ENCODE measurements at places on chromosomes 5 and 9.

DNA sequence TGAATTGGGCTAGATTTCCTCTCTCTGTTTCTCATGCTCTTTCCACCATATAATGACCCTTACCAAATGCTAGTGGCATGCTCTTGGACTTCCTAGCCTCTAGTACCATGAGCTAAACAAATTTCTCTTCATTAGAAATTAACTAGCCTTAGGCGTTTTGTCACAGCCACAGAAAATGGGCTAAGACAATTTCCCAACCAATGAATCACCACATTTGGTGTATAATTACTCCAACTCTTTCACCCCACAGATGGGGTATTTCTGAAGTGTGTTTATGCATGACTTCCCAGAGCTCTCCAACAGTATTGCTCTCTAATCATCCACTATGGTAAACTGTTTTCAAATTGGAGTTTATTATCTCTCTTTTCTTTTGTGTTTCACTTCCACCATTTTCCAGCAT is 1041.1 kb upstream of the COX7C start:
- no peak for DNase-seq

DNA sequence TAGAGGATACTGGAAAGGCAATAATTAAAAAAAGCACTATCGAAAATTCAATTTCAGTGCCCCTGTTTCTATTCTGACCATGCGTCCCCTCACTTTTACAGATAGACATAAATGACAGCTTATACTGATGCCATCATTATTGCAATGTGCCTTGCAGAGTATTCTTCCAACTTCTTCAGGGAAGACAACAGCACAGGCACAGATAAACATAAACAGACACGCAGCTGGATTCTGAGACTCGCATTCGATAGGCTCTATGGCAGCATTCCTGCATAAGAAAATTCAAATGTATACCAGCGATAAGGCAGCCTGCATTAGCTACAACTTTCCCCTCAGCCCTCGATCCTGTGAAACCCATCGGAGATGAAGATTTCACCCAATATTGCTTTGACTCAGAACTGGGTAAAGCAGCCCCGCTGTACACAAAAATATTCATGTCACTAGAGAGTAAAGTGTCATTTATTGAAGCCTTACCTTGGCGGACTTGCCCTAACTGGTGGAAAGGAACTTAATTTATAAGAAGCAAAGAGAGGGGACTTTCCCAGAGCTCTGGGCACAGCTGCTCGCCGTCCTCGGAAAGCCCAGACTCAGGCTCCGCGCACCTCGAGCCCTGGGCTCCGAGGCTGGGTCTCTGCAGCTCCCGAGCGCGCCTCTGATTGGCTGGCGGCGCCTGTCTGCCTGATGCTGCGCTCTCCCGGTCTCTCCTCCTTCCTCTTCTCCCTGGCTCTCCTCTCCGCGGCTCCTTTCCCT is at the start of gene CDH18:
CDH18 (minus strand) TSS at position 589 of the 750 bp plus-strand sequence. CDS start 149,214 bp downstream, outside the sequence.
- peak; percentile 67 for DNase-seq

- no peak for DNase-seq
Measured at GRCh38 chr9:29322240-29322639, 1749.0 kb upstream of the C9orf72 start.

DNA sequence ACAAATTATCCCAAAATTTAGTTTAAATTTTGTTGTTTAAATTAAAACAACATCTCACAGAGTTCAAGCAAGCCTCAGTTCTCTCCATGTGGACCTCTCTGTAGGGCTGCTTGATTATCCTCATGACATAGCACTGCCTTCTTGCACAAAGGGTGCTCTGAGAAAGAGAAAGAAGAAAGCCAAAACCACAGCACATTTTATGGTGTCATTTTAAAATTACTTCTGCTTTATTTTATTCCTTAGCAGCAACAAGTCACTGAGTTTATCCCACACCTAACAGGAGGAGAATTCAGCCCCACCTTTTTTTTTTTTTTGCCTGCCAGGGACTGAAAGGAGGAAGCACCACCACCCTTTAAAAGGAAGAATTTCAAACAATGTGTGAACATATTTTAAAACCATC is 12.8 kb upstream of the KCNV2 start:
- DNase-seq = no peak

DNA sequence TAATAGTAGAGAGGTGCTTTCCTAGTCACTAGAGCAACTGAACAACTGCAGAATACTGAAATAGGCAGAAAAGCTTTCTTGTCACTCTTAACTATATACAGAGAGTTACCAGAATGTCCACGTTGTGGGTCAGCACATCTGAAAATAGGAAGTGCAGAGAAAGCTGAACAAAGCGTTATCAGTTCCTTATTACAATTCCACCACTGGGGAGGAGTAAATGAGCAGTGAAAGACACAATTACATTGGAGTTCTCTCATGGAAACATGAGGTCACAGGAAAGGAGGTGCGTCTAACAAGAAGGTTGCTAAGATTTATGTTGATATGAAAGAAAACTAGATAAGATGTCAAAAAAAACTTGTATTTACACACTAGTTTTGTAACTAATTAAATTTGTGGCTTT is 461.9 kb upstream of the COX7C start:
- no peak for DNase-seq

GRCh38 chr9:15505921-15506320 is 4.8 kb downstream of the PSIP1 start:
- no peak for DNase-seq

DNA sequence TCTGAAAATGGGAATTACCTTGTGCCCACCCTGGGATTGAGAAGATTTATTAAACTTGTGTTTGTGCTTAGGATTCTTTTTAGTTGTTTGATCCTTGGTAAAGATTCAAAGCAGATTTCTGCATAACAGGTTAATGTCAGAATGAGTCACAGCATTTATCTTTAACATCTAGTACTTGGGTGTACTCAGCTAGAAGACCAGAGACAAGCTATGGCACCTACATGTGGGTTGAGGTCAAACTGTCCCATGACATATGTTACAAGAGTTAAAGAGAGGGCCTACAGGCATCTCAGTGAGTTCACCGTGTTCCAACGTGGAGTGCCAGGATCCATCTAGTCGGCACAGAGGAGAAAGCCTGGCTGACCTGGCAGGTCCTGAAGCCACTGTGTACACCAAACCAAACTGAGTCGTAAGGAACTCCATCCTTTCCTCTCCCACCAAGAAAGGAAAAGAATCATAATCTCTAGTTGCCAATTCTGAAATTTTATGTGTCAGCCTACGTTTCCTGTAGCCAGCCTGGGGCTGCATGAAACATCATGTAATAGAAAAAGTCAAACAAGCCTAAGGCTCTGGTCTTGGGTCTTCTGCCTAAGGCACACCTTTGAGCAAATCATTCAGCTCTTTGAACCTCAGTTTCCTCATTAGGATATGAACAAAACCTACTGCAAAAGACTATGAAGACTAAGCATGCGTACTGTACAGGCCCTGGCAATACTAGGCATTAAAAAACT is 73.7 kb downstream of the RCL1 start:
- DNase-seq = no peak

DNA sequence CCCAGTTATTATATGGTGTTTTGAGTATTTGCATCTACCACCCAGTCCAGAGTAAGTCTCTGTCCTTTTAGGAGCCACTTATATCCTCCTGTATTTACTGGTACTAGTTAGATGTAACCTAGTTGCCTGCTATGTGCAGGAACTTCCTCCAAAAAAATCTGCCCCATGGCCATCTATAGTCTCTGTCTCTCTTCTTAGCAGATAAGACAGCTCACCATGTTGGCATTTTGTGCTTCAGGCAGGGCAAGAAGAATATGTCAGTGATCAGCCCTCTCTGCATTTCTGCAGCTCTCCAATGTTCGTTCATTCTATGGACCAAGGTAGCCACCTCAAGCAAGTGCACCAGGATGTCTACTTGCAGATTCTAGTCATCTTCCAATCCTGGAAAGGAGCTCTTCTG is 446.5 kb downstream of the TLE1 start:
- no peak for DNase-seq

DNA sequence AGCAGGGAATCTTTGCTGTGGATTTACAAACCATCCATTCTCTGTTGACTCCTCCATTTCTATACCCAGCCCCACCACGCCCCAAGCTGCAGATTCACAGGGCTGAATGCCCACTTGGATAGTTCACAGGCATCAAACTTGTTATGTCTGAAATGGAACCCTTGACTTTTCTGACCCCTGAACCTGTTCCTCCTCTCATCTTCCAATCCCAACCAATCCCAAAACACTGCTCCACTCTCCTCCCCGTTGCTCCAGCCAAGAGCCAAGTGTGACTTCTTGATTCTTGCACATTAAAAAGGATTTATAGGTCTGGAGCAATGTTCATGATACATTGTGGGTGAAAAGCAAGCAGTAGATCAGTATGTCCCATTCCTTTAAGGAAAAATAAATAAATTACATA is 145.6 kb downstream of the DAB2IP start:
- DNase-seq = no peak

DNA sequence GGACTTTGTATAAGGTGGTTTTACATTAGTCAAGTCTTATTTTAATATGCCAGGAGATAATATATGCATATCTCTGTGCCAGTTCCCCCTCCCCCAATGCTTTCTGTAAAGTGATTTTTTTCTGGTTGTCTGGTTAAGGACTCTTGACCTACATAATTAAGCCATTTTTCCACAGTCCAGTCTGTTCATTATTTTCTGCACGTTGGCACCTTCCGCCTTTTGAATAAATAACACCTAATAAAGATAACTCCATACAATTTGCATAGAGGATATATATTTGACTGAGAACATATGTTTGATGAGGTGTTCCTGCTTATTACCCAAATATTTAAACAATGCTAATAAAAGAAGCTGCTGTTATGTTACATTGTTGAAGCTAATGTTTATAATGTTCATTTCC is 320.9 kb downstream of the DMAC1 start:
- no peak for DNase-seq

GRCh38 chr5:71782771-71783770 is 64.0 kb downstream of the CARTPT start:
- DNase-seq = no peak

GRCh38 chr9:14062586-14063221 is 251.2 kb downstream of the NFIB start:
- no peak for DNase-seq

- no peak for DNase-seq
Measured at GRCh38 chr9:83304686-83305085, 233.5 kb downstream of the FRMD3 start.

- no peak for DNase-seq
Measured at GRCh38 chr5:163562071-163562470, 56.7 kb downstream of the MAT2B start.
